CD4-positive, alpha-beta T cell treated with Interleukin-6 at 100 ng/mL for 8 hours (primary cell): ENCODE measurements at places on chromosomes 12 and 14.

DNA sequence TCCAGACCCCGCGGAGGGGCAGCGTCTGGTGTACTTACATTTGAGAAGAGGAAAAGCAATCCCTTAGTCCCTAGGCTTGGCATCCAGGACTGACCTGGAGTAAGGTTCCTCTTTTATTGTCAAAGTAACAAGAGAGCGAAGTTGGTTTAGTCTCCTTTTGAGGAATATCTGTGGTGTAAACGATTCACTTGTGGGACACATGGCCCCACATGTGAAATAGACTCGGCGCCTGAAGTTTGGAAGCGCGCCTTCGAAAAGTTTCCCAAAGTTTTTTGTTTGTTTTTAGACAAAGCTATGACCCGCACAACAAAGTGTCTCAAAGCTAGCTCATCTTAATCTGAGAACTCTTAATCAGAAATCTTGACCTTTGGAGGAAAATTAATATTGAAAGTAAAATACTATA is 744 bp downstream of the STYX start:
- DNase-seq = no peak

GRCh38 chr14:28756269-28756883 is 10.2 kb upstream of the FOXG1 start:
- no peak for DNase-seq

DNA sequence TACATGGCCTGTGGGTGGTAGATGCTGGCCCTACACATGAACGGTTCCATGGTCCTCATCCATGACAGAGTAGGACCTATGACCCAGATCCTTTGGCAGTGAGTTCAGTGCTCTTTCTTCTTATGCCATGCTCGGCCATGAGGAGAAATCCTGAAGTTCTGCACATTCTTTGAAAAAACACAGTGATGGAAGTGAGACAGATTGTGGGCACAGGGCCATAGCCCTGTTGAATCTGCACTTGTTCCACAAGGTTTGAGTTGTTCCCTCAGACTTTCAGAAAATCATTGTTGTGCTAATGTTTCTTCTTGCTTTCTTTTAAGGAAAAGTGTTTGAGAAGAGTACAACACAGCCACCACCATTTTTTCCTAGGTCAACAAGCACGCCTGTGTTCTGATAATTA is 180.0 kb downstream of the C12orf75 start:
- DNase-seq = no peak

- no peak for DNase-seq
Measured at GRCh38 chr14:102227184-102227964, 77.6 kb downstream of the MOK start.

- DNase-seq = no peak
Measured at GRCh38 chr12:3416159-3416558, 74.8 kb upstream of the PRMT8 start.

GRCh38 chr12:29519585-29520182 is 22.2 kb upstream of the OVCH1 start:
- peak; percentile 9 for DNase-seq
